ENCODE measurements at places on chromosomes 7 and 10. TPM values are rescaled to one million over a fixed set of nuclear protein-coding genes. Genes with fewer than 3 reads are reported as not detected.

The UCN3 gene
- not detected for polyA plus RNA-seq

The SFRP4 gene
- polyA plus RNA-seq: not detected

The TRPV5 gene
- polyA plus RNA-seq: not detected

The ZPBP gene
- not detected for polyA plus RNA-seq

The VAX1 gene
- polyA plus RNA-seq: not detected

- peak overlapping the region; percentile 91 for H3K27ac ChIP-seq
- H3K36me3 ChIP-seq: no peaks in the 10 kb centered on the region
- H3K4me3 ChIP-seq: peak overlapping the region; percentile 49
- H3K4me1 ChIP-seq: peaks cover 37% of the 10 kb centered on the region
Measured at GRCh38 chr10:17427201-17427600, 27.2 kb downstream of the ST8SIA6 start.

GRCh38 chr10:28246023-28246422, 56.8 kb downstream of the MPP7 start:
- DNase-seq: no peak
- H3K4me3 ChIP-seq: no peak overlapping the region
- no peaks in the 10 kb centered on the region for H3K27me3 ChIP-seq
- H3K4me1 ChIP-seq: peaks cover 57% of the 10 kb centered on the region
- no peak overlapping the region for H3K27ac ChIP-seq

The SEPTIN7 gene
- polyA plus RNA-seq: 497 TPM

DNA sequence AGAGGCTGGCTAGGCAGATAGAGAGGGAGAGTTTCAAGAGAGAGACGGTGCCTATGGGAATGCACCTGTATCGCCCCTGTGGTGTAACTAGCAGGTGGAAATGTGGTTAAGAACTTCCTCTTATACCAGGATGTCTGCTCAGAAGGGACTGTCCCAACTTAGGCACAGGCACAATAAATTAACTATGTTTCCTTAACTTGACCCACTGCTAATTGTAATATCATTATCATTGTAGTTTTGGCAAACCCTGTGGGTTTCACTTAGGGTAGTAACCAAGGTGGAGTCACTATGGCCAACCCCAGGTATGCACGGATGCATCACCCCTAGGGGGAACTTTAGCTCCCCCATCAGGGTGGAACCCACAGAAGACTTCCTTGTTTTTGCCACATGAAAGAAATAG, 455.7 kb downstream of the DGKB start:
- H3K36me3 ChIP-seq: no peaks in the 10 kb centered on the region
- peaks cover 8% of the 10 kb centered on the region for H3K4me1 ChIP-seq
- H3K27me3 ChIP-seq: no peaks in the 10 kb centered on the region

- H3K27me3 ChIP-seq: peaks cover 1% of the 10 kb centered on the region
- no peaks in the 10 kb centered on the region for H3K36me3 ChIP-seq
- no peaks in the 10 kb centered on the region for H3K4me1 ChIP-seq
- H3K27ac ChIP-seq: no peak overlapping the region
- no peak for DNase-seq
Measured at GRCh38 chr10:126854726-126855495, 50.3 kb upstream of the DOCK1 start.

The ASIC3 gene
- not detected for polyA plus RNA-seq

The NACAD gene
- 0.06 TPM for polyA plus RNA-seq

- H3K4me1 ChIP-seq: no peaks in the 10 kb centered on the region
- H3K27ac ChIP-seq: no peak overlapping the region
- DNase-seq: no peak
- H3K36me3 ChIP-seq: peaks cover 40% of the 10 kb centered on the region
- H3K4me3 ChIP-seq: no peak overlapping the region
Measured at GRCh38 chr10:21757185-21757901, 223.3 kb downstream of the MLLT10 start.

DNA sequence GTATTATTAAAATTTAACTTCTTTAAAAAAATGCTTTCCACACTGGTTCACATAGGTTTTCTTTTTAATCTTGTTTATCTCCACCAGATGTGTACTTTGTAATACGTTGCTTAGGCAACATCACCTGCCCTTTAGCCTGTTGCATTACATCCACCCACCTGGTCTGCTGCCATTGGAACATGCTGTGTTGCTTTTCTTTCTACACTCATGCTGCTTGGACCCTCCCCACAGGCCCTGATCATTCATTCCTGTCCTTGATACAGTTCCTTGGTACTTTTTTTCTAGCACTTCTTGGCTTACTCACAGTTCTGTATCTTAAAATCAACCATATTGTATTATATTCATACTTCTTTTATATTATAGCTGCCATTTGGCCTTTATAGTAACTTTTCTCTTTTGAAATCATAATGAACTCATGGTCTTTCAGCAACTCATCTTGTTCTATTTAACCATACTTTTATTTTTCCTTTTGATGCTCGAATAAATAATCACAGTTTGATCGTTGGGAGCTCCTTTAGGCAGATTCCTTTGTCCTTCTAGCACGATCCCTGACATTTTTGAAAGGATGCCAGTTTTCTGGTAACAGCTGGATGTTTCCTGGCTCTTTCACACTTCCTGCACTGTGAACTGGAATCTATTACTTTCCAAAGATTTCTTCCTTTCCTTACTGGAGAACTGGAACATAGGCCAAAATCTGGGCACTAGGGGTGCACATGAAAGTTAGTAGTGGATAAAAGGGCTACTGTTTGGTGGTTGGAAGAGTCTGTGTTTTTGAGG, 125.1 kb downstream of the CDK14 start:
- no peak overlapping the region for H3K27ac ChIP-seq
- no peak for DNase-seq
- no peaks in the 10 kb centered on the region for H3K27me3 ChIP-seq
